ENCODE measurements at places on chromosomes 12 and 14.

DNA sequence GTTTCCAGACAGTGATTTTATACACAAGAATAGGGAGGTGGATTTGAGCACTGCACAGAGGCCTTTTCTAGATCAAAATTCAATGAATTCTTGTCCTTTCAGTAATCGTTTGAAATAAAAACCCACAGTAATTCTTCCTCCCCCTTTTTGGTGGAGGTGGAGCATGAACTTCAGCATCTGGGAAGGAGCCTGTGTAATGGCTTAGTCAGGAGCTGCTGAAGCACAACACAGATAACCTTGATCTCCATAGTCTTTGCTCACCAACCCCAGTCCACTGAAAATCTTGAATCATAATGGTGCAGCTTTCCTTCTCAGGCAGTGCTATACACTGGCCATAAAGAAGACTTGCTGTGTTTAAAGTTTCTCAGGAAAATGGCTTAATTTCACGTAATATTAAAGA lies 6.4 kb upstream of the TBPL2 start:
- DNase-seq = no peak

DNA sequence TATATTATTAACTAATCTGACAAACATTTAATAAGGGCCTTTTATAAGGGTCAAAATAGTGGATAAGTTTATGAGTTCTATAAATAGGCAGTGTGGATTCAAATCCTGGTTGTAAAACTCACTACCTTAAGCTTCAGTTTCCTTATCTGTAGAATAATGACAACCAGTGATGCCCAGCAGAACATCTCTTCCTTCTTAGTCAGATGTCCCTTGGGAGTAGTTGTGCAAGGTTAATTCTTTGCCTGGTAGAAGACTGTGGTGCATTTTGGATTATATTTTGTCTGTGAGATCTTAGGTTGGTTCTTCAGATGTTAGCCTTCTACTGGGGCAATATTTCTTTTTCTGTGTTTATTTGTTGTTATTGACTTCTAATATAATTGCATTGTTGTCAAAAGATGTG lies 59.5 kb downstream of the ARID2 start:
- DNase-seq = no peak

DNA sequence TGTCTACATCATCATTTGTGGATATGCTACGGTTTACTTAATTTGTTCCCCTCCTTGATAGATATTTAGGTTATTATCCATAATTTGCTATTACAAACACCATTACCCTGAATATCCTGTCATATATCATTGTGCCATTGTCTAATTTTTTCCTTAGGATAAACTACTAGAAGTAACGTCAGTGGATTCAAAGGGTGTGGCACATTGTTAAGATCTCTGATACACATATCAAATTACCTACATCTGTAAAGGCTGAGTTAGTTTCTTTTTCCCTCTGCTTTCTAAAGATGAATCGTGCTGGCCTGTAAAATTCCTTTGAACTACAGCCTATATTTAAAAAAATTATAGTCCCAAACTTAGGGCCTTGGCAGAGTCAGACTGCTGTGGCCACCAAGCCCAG lies 53.9 kb upstream of the STRN3 start:
- DNase-seq = no peak

- DNase-seq = no peak
Measured at GRCh38 chr12:121751034-121751433, 38.5 kb downstream of the TMEM120B start.

GRCh38 chr14:34778744-34779143 lies 64.4 kb upstream of the CFL2 start:
- no peak for DNase-seq

DNA sequence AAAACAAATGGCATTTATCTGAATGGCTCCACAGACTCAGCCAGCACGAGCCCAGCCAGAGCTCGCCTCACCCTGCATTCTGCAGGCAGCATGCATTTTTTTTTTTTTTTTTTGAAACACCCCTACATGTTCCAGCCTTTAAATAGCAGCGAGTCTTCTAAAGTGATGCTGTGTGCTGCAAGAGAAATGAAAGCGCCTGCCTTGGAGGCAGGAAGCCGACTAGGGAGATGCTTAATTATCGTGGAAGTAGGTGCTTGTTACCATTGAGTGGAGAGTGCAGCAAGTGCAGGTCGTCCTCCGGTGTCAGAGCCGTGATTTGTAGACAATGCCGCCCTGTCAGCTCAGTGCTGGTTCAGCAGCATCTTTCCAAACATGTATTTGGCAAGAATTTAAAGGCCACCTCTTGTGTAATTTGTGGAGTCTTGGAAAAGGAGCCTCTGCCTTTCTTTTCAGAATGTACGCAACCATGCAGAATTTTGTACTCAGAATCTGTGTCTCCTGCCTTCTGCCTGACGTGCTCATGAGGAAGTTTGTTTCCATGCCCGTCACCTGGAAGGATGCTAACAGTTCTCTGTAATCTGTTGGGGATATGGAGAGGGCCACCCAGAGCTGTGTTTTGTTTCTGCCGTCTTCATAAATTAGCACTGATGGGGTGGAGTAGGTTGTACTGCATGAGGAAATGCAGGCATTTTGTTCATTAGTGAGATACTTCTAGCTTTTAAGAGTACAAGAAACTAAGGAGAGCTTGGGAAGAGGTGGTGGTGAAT lies 345.9 kb upstream of the RGS6 start:
- no peak for DNase-seq

GRCh38 chr12:81125691-81126090 lies 47.8 kb downstream of the ACSS3 start:
- DNase-seq = no peak

DNA sequence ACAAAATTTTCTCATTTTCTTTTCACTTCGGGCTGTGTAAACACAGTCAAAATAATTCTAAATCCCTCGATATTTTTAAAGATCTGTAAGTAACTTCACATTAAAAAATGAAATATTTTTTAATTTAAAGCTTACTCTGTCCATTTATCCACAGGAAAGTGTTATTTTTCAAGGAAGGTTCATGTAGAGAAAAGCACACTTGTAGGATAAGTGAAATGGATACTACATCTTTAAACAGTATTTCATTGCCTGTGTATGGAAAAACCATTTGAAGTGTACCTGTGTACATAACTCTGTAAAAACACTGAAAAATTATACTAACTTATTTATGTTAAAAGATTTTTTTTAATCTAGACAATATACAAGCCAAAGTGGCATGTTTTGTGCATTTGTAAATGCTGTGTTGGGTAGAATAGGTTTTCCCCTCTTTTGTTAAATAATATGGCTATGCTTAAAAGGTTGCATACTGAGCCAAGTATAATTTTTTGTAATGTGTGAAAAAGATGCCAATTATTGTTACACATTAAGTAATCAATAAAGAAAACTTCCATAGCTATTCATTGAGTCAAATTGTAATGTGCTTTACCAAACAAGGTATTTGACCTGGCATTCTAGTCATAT lies 4.8 kb downstream of the CDKN1B start:
- DNase-seq = no peak
